ENCODE measurements at places on chromosomes 1 and 21.

GRCh38 chr1:189212606-189213005 lies 1265.1 kb downstream of the BRINP3 start:
- DNase-seq: no peak

DNA sequence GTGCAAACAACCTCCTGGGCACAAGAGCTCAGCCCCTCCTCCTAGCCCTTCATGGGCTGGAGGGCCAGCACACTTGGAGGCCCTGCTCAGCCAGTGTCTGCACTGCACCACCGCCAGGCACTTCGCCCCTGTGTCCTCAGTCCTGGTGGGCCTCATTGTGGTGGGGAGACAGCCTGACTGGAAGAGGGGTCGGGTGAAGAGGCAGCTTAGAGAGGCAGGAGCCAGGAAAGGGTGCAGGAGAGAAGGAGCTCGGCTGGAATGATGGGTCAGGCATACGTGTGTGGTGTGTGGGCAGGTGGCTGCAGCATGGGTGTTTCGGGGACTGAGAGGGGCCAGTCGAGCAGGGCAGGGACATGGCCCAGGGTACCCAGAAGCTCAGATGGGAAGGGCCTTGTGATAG lies 4.1 kb downstream of the WNT3A start:
- no peak for DNase-seq

GRCh38 chr21:36034211-36034913 lies 26.0 kb downstream of the SETD4 start:
- DNase-seq: no peak

DNA sequence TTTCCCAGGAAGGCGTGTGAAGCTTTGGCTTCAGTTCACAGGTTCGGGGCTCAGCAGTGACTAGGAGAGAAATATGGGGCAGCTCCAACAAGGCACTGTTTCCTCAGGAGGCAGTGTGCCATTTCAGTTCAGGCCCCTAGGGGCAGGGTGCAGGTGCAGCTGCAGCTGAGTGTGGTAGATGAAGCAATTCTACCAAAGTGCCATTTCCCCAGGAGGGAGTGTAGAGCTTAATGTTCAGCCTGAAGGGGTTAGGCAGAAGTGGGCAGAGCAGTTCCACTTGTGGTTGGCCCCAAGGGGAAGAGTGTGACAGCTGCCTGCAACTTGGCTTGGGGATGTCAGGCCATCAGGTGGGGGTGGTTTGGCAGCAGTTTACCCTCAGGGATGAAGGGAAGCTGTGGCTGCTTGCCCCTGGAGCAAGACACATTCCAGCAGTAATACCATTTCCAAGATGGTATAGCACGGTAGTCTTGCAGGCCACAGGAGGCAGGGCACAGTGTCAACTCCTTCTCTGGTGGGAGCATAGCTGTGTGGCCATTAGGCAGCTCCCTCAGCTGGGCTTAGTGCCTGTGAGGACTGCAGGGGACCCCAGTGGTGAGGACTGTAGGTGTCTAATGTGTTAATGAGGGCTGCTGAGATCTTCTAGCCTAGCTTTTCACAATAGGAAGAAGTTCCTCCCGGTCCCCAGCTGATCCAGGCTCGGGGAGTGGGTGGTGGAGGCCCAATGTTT lies 34.7 kb downstream of the RGSL1 start:
- DNase-seq: no peak

GRCh38 chr1:46423574-46424240 lies 29.6 kb downstream of the FAAH start:
- no peak for DNase-seq

GRCh38 chr1:12678350-12678749 lies 34.5 kb downstream of the AADACL4 start:
- DNase-seq: no peak

GRCh38 chr1:173934440-173934839 lies 17.3 kb upstream of the SERPINC1 start:
- no peak for DNase-seq

DNA sequence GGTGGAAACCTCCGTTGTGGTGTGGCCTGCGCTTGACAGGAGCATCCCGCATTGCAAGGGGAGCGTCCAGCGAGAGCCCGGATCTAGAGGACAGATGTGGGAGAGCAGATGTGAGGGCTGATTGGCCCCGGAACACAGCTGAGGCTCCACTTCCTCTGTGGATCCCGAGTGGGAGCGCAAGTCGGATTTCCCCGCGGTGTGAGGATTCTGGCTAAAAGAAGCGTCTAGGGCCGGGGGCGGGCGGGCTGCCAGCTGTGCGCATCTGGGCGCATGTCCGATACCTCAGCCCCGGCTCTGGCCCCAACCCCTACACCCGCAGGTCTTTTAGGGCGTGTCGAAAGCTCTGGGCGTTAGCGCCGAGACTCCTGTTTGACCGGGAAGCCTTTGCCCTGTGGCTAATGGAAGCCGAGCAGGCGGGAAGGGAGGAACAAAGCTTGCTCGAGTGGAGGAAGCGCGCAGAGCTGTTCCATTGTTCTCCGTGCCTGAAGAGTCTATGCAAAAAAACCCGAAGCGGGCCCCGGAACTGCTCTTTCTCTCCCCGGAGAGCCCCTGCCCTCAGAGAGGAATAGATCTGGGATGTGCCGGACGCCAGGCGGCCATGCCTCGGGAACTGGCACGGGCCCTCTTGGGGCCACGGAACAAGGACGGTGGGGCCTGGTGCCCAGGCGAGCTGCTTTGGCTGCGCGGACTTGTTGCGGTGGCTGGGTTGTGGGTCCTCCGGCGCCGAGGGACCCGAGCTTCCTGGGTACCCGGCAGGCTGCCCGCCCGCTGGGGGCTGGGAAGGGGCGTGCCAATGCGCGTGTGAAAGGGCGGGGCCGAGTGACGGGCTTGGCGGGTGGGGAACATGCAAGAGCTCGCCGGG lies 111.1 kb downstream of the NAV1 start:
- no peak for DNase-seq

DNA sequence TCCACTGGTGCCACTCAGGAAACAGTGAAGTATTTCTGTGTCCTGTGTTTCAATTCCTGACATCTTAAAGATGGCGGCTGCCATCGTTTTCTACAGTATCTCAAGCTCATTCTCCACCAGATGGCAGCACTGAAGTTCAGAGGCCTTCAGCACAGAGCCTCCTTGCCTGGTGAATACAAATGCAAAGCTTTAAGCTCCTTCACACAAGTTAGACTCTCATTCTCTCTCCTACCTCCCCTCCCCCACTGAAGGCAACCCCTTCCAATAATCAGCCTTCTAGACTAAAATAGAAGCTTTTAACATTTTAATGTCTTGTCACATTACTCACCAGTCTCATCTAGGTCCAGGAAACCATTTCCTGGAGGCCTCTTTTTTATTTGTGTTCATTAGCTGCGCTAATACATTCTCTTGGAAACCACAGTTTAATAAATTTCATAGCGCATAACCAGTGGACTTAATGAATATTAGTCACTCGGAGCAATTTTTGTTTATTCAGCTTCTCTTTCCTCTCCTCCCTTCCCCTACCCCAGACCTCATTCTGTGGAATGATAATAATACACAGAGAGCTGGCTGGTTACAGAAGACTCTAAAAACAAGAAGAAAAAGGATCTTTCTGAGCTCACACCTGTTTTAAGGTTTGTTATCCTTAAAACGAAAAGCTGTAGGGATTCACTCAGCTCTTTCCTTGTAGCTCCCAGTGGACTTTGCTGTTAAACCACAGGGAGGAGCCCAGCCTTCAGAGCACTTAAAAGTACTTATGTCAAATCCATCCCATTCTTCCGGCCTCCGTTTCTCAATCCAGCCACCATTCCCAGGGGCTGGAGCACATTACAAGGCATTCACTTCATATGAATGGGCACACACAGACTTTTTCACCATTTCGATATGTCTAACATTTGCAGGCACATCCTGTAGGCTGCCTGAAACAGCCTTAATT lies 384.9 kb downstream of the HLX start:
- DNase-seq: peak; percentile 23

DNA sequence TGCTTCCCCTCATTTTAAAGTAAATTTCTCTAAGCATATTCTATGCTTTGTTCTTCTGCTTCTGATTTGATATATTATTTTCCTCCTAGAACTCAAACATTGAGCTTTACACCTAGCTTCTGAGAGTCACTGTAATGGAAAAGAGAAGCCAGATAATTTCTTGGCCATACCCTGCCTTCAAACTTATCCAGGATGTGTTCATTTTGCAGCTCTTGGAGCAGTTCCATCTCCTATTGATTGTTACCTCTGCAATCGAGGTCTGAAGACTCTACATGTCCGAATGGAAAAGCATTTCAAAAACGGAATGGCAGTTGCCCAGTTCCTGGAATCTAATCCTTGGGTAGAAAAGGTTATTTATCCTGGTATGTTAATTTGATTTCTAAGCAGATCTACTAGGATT lies 20.8 kb downstream of the CTH start:
- DNase-seq: no peak

DNA sequence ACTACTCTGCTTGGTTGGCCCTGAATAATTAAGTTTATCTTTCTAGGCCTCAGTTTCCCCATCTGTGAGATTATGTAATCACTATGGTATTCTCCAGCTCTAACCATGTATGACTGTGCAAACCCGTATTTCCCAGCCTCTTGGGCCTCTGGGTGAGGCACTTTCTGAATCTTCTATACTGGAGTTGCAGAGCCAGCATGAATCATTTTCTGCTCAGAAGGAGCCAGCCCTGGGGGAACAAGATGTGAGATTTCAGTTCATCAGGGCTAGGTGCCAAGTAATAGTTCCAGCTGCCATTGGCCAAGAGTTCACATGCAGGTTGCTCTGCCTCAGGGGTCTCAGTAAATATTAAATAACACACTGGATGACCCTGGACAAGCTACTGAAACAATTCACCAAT lies 47.7 kb upstream of the USP24 start:
- no peak for DNase-seq

- DNase-seq: no peak
Observed at GRCh38 chr1:164712131-164713036, 153.4 kb downstream of the PBX1 start.

GRCh38 chr21:15480160-15480559 lies 249.6 kb upstream of the USP25 start:
- no peak for DNase-seq

- no peak for DNase-seq
Observed at GRCh38 chr1:167425482-167425881, 92.8 kb downstream of the CD247 start.

Data from activated naive CD4-positive, alpha-beta T cell treated with anti-CD3 and anti-CD28 coated beads, Interleukin-2, amount 50 U/mL, for 16 hours (primary cell).